Stimulated activated CD4-positive, alpha-beta T cell treated with anti-CD3 and anti-CD28 coated beads, TNF-alpha, amount 100 ng/mL, for 24 hours (primary cell): ENCODE measurements at places on chromosomes 16 and 17.

GRCh38 chr16:24978370-24978914 lies 36.7 kb downstream of the ARHGAP17 start:
- no peak for DNase-seq

DNA sequence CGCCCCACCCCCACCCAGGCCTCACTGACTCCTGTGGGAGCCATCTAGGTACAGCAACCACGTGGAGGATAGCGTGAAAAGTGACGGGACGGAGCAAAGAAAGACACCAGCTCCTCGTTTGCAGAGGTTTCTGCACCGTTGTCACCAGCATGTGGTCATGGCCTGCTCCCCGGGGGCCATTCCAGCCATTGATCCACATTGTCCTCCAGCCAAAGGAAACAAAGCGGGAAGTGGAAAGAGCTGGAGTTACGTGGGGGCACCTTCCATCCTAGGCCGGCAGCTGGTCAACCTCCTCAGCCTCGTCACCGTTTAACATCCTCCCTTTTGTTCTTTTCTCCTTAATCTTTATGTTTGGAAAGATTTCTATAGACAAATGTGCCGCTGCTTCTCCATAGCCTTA lies 153.7 kb downstream of the RPTOR start:
- no peak for DNase-seq

DNA sequence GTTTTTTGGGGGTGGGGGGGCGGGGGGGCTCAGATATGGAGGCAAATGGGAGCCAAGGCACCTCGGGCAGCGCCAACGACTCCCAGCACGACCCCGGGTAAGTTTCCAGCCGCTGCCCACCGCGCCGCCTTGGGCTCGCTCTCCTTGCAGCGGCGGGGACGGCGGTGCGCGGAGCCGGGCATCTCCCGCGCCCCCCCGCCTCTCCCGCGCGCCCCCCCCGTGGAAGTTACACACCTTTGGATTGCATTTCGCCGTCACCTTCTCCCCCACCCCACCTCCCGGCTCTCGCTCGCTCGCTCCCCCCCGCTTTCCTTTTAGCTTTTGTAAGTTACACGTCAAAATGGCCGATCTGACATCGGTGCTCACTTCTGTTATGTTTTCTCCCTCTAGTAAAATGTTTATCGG lies 387 bp downstream of the MSI2 start:
- DNase-seq = no peak

DNA sequence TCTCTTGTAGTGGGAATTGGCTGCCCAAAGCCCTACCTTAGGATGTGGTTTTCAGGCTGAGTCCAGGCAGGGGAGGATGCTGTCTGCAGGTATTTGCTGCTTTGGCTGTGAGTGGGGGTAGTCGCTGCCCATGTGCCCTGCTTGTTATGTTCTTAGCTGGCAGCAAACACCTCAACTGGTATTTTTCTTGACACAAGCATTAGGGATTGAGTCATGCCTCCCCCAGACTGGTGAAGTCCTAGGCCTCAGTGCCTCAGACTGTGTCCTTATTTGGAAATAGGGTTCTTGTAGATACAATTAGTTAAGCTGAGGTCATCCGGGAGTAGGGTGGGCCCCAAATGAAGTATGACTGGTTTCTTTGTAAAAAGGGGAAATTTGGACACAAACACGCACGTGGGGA lies 808.3 kb upstream of the EEF2KMT start:
- no peak for DNase-seq

GRCh38 chr16:67966549-67967182 lies 1.8 kb downstream of the SLC12A4 start:
- DNase-seq = no peak

DNA sequence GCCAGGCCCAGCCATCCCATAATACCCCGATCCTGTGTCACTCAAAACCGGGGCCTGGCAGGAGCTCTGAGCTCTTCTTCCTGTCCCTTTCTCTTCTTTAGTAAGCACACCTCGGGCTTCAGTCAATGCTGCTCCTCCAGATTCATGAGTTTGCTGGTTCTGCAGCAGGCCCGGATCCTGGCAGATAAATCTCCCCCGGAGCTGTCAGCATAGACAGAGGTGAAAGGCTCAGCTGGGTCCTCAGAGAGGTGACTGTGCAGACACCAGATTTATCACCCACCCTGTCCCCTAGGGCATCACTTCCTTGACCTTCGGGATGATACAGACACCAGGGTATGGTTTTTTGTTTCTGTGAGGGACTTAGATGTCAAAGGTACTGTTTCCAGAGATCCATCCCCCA lies 242.5 kb upstream of the N4BP1 start:
- DNase-seq = no peak

DNA sequence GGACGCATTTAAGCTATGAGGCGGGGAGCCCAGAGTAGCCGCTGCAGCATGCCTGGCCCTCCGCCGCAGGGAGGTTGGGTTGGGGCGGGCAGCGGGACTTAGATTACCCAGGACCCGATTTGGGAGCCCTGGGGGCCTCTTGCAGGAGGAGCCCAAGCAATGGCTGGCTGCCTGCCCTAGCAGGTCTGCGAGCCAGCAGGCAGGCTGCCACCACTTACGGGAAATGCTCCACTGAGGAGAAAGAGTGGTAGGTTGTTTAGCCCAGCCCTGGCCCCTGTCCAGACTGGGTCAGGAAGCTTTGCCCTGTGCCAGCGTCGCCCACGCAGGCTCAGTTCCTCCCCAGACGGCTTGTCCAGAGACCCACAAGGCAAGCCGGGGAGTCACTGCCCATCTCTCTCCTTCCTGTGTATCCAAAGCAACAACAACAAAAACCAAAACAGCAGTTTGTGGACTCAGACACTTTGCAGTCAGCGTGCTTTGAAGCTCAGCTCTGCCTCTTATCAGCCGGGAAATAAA lies 10.3 kb upstream of the TVP23A start:
- no peak for DNase-seq

DNA sequence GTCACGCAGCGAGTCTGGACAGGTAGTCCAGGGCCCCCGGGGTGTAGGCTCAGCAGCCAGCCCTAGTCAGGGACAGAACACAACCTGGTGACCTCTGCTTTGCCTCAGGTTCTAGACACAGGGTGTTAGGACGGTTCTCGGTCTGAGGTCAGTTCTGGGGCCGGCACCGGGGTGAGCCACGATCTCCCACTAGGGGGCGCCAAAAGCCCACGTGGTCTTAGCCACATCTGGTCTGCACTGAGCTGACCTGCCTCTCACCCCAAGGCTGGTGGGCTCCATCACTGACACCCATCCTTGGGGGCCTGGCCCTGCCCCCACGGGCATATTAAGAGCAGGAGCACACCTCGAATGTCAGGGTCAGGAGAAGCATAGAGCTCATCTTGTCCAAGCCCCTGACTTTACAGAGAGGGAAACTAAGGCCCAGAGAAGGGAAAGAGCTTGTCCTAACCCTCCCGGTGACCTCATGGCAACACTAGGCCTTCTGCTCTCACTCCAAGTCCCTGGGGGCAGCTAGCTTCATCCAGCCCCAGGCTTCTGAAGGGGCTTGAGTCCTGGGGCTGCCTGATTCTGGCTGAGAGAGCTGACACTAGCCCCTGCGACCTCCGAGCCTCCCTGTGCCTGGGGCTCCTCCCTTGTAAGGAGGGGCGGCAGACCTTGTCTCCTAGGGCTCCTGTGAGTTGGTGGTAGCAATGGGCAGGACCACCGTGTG lies 9.0 kb downstream of the SLC5A10 start:
- DNase-seq = peak; percentile 55

DNA sequence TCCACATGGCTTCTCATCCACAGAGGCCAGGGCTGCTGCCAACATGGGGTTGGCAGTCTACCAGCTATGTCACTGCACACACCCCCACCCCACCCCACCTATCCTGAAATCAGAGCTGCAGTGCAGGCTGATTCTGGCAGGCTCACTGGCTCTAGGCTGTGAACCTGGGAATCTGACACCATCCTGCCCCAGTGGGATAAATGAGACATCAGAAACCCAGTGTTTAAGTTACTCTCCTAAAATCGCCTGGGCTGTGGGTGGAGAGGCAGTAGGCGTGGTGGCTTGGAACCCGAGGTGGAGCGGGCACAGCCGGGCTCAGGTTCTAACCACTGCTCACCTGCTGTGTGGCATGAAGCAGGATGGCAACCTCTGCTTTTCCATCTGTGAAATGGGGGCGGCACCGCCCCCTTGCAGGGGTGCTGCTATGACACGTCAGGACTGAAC lies 5.6 kb downstream of the SLC38A8 start:
- no peak for DNase-seq
